T-helper 2 cell (primary cell): ENCODE measurements at places on chromosomes 1 and 21.

DNA sequence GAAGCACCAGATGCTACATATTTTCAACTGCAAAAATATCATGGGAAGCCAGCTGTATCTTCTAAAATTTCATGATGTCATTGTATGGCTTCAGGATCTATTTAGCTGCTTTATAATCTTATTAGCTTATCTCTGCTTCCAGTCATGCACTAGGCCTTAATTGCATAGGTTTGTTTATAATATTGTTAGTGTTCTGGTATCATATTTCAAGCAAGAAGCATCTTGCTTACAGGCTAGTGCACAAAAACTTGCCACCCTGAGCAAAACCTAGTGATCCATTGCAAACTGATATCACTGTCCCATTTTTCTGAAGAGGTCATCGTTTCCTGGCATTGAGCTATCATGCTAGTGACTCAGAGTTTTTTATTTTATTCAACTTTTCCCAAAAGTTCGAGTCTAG is 15.7 kb upstream of the NRIP1 start:
- DNase-seq, result no peak

- DNase-seq, result no peak
Observed at GRCh38 chr1:110150330-110151174, at the start of gene SLC6A17. TSS of gene SLC6A17 (plus strand) at chr1:110150494. CDS start at chr1:110166930, 16,436 bp downstream.

- peak; percentile 49 for DNase-seq
Observed at GRCh38 chr1:35715568-35716002, 3.1 kb downstream of the C1orf216 start.

GRCh38 chr1:205687242-205687641 is 6.9 kb upstream of the SLC45A3 start:
- no peak for DNase-seq

DNA sequence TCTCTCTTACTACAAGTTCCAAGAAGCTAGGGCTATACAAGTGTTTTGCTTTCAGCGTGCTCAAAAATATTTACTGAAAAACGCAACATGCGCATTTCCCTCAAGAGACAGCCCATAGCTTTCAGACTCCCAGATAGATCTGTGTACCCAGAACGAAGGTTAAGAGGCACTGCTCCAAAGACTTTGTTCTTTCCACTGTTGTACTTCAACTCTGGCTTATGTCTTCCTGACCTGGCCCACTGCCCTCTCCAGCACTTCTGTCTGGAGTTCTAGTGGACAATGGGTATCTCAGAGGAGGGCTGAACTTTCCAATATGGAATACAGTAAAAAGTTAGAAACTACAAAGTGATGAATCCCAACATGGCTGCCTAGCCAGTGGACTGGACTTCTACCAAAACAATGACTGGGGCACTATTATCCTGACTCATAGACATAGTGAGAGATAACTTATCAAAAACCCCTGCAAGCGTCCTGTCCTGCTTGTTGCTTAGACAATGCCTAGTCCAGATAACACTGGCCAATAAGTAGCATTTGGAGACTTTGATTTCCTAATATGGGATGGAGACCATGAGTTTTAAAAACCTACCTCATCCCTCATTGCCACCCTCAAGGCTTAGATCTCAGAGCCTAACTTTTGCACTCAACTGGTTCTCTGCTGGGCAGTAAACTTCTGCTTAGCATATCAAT is 8.8 kb upstream of the ADAR start:
- no peak for DNase-seq

DNA sequence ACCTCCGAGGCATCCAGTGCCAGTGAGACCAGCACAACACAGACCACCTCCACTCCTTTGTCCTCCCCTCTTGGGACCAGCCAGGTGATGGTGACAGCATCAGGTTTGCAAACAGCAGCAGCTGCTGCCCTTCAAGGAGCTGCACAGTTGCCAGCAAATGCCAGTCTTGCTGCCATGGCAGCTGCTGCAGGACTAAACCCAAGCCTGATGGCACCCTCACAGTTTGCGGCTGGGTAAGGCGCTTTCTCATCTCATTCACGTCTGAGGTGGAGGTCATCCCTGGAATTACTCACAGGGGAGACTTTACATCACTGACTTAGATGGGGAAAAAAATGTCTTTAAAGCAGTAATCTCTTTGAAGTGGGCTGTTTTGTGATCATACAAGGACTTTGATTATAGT is 106.3 kb downstream of the CD247 start:
- no peak for DNase-seq

DNA sequence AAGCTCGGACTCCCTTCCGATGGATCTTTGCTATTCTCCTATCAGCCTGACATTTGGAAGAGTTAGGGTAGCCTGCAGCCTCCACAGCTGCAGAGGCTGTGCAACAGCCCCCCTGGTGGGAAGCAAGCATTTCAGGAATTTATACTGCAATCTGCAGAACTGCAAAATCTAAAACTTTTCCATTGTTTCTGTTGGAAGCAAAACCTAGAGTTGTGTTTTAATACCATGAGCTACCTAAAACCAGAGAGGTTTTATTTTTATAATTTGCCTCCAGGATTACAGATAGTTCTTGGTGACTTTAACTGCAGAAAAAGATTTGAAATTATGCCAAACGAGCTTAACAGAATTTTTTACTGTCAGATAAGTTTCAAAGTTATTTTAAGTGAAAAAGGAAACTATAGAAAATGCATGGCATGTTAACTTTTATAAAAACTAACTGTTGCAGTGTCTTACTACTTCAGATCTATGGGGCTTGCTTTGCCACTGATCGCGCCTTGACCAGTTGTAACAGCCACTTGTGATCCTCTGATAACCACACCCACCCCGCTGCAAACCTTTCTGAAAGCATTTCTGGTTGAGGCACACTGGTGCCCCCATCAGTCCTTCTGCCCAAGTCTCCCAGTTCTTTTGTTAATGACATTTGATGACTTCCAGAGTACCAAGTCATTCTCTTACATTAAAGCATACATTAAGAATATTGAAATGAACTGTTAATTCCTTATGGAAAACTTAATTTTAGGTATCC is 64.8 kb downstream of the PRDM2 start:
- DNase-seq, result no peak

DNA sequence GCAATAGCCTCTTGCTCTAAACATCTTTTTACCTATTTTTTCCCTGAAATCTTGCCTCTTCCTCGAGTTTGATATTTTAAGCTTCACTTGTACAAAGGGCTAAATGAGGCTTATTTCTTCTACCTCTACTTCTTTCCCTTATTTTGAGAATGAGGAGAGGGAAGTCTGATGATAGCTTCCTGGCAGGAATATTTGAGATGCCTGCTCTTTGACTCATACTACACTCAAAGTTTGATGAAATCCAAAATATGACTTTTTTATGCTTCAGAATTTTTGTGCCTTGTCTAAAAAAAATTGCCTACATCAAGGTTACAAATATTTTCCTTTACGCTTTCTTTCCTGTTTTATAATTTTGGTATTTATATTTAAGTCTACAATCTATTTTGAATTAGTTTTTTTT is 624.4 kb upstream of the PLXNA2 start:
- no peak for DNase-seq

DNA sequence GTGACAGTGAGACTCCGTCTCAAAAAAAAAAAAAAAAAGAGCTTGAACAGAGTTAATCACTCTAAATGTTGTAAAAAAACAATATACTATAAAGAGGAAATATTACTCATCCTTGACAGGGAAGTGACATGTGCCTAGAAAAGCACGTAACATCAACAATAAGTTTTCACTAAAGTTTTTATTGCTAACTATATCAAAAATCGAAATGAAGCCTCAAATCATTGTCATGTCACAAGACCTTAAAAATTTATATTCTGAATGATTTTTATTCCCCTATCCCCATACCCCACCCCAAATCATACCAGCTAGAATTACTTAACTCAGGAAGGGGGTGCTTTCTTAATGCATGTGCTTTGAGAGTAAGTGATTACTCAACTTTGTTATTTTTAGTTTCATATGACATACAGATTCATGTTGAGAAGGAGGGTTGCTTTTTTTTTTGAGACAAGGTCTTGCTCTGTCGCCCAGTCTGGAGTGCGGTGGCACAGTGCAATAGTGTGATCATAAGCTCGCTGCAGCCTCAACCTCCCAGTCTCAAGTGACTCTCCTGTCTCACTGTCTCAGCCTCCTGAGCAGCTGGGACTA is 53.6 kb upstream of the MUTYH start:
- no peak for DNase-seq

- DNase-seq, result no peak
Observed at GRCh38 chr21:44866780-44867179, 6.7 kb downstream of the PTTG1IP start.

- DNase-seq, result no peak
Observed at GRCh38 chr1:211384524-211384923, 57.9 kb downstream of the TRAF5 start.

- no peak for DNase-seq
Observed at GRCh38 chr1:165645654-165646366, 14.8 kb downstream of the MGST3 start.

GRCh38 chr1:80384959-80385358 is 1378.4 kb upstream of the ADGRL4 start:
- DNase-seq, result no peak

DNA sequence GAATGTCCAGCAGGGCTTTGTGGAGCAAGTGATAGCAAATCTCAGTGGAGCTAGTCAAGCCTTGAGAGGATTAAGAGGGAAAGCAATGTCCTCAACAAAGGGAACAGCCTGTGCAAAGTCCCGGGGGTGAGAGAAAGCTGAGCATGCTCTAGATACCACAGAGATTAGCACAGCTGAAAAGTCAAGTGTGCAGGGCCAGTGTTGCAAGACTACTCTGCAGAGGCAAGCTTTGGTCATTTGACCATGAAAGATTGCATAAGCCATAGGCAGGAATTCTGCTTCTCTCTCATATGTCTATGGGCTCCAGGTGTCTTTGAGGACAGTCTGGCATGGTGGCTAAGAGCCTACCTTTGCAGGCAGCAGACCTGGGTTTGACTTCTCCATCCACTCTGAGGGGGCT is 181.0 kb upstream of the JUN start:
- DNase-seq, result no peak

DNA sequence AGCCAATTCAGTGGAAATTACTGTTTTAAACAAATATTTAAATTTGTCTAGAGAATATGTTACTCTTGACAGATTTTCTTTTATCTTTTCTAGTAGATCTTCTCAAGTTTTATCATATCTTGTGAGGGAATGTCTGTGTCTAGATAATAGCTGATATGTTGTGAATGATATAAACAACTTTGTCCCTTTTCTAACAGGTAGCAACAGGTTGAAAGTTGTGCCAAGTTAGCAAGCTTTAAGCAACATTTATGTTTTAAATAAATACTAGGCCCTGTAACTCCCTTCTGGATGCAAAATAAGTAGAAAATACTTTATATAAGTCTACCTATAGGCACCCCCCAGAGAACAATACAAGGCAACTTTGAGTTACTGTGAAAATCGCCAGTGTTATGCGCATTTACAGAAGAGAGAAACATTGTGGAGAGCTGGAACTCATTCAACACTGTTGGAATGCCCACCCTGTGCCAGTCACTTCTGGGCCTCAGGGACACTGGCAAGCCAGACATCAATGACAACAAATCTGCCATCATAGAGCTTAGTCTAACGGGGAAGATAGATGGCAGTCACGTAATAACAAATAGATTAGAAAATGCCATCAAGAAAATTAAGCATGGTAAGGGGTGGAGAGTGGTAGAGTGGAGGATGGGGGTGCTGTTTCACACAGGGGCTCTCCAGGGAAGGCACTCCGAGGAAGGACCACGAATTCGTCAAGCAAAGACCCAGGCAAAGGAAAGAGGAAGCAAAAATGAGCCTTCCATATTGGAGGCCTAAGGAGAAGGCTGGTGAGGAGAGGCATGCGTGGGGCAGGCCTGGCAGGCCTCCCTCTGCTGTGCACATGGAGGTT is 4.4 kb downstream of the MAP3K21 start:
- no peak for DNase-seq

DNA sequence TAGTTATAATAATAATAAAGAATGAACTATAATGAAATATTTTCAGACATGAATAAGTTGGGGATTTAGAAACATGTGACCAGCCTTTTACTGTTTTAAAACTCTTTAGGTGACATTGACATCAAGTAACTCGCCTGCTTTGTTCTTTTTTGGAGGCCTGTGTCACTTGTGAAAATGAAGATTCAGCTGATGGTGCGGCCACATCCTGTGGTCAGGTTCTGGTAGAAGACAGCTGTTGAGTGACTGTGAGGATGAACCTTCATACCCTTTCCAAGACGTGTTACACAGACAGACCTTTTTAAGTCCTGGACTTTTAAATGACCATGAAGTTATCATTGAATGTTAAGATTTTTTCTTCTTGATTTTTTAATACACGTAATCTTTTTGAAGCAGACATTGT is 10.3 kb downstream of the UTS2 start:
- DNase-seq, result no peak

GRCh38 chr1:230643908-230644307 is 1.6 kb downstream of the COG2 start:
- peak; percentile 74 for DNase-seq

- DNase-seq, result no peak
Observed at GRCh38 chr1:47555841-47556560, 118.2 kb downstream of the FOXD2 start.

GRCh38 chr1:23118957-23119792 is 49.5 kb downstream of the LUZP1 start:
- DNase-seq, result no peak

GRCh38 chr1:156128654-156129597 is 14.4 kb downstream of the LMNA start:
- no peak for DNase-seq

DNA sequence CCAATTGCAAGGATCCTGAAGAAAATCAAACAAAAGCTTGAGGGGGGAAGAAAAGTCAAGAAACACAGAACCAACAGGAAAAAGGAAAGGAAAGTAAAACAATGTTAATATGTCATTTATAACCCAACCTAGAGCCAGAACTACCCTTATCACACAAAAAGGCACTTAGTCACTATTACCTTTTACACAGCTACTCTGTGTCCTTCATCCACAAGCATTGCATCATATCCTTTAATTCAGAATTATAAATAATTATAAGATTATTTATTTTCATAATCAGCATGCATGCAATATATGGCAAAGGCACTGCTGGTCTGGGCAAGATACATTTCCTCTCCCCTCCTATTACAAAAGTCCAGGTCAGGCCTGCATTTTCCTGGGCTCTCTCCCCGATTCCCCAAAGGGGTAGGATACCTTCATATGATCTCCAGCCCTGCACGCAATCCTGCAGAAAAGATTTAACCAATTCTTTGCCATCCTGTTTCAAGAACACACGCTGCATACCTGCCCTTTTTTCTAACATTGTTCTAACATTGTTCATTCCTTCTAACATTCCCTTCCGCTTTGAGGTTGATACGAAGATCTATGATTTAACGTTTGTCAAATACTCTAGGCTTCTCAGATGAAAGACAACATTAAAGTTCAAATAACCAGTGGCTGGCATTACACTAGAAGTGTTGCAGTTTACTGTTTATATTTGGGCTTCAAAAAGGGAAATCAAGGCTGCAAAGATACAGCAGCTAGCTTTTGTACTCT is 4.3 kb downstream of the PTPN14 start:
- DNase-seq, result no peak

- no peak for DNase-seq
Observed at GRCh38 chr1:224879162-224879803, 50.2 kb upstream of the DNAH14 start.

GRCh38 chr1:227391879-227392278 is 73.6 kb upstream of the CDC42BPA start:
- no peak for DNase-seq

DNA sequence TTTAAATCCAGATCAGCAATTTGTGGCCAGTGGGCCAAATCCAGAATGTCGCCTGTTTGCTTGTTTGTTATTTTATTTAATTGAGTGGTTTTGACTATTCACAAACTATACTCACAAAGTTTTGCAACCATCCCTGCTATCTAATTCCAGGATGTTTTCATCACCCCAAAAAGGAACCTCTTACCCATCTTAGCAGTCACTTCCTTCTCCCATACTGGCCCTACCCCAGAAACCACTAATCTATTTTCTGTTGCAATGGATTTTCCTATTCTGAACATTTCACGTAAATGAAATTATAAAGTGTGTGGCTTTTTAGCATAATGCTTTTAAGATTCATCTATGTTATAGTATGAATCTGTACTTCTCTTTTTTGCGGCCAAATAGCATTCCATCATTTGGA is 41.3 kb downstream of the WDTC1 start:
- DNase-seq, result no peak
